ENCODE measurements at places on chromosomes 7 and 10.
A peak's percentile ranks its signal among the peaks of the same experiment; 100 is the strongest.

DNA sequence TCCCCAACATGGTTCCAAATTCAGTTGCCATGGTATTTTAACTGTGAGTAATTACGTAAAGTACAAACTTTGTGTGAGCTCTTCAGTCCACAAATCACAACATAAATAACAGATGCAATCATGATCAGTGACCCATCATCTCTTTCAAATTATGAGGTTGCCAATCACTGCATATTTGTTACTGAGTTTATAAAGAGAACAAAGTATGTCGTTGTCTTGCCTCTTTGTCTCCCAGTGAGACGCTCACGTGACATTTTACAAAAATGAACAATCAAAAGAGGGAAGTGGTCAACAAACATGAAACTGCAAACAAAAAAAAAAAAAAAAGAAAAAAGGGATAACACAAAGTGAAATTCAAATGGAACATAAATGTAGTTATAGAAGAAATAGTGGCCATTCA is 122.7 kb upstream of the PDSS1 start:
- DNase-seq = no peak

DNA sequence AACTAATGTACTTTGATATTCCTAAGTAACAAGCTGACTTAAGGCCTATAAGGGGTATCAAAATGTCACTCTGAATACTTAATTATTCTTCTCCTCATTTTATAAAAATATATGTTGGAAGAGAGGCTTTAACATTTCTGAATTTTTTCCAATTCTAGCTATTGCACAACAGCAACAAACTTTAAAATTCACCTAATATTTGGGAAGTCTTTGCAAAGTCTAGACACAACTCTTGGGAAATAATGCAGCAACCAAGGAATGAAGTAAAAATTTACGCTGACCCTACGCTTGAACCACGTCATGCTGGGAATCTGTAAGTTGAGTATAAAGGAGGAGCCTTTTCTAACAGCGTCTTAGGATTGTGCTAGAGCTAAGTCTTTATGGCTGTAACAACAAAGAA is 243.9 kb upstream of the IMMP2L start:
- no peak for DNase-seq

GRCh38 chr7:121337398-121337797 is 8.6 kb downstream of the WNT16 start:
- DNase-seq = peak; percentile 28

DNA sequence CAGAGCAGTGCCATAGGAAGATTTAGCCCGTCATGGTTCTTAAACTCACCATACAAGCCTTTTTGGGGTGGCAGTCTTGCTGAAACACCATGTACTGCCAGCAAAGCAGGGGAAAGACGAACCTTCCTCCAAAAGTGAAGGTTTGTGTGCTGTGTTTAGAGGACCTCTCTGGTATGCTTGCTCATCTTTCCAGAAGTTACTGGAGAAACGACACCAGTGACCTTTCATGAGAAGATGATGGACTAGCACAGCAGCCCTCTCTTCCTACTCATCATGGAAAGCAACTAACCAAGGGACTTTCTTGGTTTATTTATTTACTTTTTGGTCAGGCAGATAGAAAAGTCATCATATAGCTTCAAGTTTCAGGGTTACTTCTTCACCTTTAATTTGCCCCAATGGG is 247.4 kb downstream of the PTEN start:
- DNase-seq = no peak

- no peak for DNase-seq
Measured at GRCh38 chr7:12152196-12152918, 58.7 kb upstream of the TMEM106B start.

DNA sequence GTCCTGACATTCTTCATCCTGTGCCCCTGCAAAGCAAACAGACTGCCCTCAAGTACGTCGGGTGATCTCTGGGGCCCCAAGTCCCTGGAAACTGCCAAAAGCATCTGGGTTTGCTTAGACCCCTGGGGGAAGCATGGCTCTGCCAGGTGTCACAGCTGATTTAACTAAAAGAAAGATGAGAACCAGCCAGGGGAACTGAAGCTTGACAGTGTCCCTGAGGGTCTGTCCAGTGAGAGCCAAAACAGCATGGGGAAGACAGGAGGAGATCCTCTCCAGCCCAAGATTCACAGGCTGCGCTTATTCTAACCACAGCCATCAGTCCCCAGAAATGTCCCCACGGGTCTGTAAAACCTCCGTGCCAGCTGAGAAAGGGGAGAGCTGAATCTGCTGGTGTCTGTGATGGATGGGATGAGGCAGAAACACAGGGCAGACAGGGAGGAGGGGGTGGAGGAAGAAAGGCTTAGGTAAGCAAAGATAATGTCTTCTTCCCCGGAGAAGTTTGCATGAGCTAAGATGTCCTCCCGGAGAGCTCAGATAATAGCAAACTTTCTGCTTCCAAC is 21.3 kb downstream of the CCDC3 start:
- no peak for DNase-seq

GRCh38 chr7:74567318-74567668 is 90.2 kb upstream of the GTF2I start:
- no peak for DNase-seq

DNA sequence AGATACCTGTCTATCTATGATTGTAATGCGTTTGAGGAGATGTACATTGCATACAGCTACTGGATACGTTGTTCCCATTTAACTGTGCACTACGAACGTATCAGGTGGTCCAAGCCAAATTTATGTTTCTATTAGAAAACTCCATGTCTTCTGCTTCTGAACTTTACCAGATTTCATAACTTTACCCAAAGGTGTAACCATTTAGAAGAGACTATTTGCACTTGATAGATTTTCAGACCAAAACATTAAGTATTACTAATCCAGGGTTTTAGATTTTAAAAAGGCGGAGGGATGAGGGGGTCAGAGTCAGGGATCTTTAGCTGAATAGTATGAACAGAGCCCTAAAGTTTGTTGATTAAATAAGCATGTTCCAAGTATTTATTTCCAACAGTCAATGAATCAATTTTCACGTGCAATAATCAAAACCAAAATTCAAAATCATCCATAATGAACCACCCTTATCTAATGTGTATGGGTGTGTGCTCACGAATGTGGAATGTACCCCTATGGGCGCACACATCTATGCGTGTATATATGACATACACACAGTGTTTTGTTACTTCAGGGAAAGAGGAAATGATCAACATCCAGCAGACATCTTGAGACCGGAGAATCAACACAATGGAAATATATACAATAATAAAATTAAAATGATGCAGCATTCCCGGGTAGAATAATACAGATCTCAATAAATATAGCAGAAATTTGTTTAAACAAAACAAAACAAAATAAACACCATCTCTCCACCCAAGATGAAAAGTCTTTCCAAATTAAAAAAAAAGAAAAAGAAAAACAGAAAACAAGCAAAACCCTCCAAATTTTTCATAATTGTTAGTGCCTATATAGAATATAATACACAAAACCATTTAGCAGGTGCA is 3.4 kb downstream of the FEZF1 start:
- DNase-seq = no peak
